ENCODE measurements at places on chromosomes 6 and 20.

- no peak for DNase-seq
- H3K27ac ChIP-seq = no peak overlapping the region
- H3K4me3 ChIP-seq = no peak overlapping the region
- H3K36me3 ChIP-seq = peaks cover 29% of the 10 kb centered on the region
Observed at GRCh38 chr20:48690888-48691287, 136.9 kb downstream of the PREX1 start.

GRCh38 chr20:23889775-23890187 lies 10.2 kb upstream of the CST5 start:
- no peaks in the 10 kb centered on the region for H3K36me3 ChIP-seq
- H3K4me3 ChIP-seq = no peak overlapping the region
- peaks cover 4% of the 10 kb centered on the region for H3K27me3 ChIP-seq

DNA sequence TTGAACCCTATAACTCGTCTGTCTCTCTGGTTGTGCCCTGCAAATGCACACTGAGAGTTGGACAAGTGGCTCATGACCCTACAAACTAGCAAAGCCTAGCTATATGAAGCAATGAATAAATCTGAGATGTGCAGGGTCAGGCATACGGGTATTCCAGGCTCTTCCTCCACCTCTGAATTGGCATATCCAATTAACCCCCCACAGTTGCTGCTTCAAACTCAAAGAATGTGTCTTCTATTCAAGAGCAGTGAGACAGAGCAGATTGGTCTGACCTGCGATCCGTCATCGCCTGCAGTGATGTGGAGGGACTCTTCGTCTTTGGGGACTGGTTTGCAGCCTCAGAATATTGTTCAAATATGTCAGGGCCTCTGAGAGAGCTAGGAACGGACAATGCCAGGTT lies 59.8 kb downstream of the LAMP5 start:
- DNase-seq = no peak
- no peaks in the 10 kb centered on the region for H3K4me1 ChIP-seq
- peaks cover 5% of the 10 kb centered on the region for H3K27me3 ChIP-seq
- no peak overlapping the region for H3K4me3 ChIP-seq
- H3K36me3 ChIP-seq = no peaks in the 10 kb centered on the region
- no peak overlapping the region for H3K27ac ChIP-seq

- H3K27ac ChIP-seq = no peak overlapping the region
- peaks cover 26% of the 10 kb centered on the region for H3K36me3 ChIP-seq
- H3K4me3 ChIP-seq = no peak overlapping the region
- DNase-seq = no peak
- peaks cover 3% of the 10 kb centered on the region for H3K4me1 ChIP-seq
Observed at GRCh38 chr6:158503846-158504245, 56.0 kb upstream of the TMEM181 start.

All from naive B cell (primary cell).